ENCODE measurements at places on chromosomes 16 and 17.

GRCh38 chr17:57568340-57568739 is 176.8 kb downstream of the CCDC182 start:
- no peak for DNase-seq

- no peak for DNase-seq
Measured at GRCh38 chr17:58360296-58361063, 8.5 kb upstream of the SUPT4H1 start.

GRCh38 chr17:6024576-6024975 is 45.6 kb upstream of the WSCD1 start:
- DNase-seq: no peak

DNA sequence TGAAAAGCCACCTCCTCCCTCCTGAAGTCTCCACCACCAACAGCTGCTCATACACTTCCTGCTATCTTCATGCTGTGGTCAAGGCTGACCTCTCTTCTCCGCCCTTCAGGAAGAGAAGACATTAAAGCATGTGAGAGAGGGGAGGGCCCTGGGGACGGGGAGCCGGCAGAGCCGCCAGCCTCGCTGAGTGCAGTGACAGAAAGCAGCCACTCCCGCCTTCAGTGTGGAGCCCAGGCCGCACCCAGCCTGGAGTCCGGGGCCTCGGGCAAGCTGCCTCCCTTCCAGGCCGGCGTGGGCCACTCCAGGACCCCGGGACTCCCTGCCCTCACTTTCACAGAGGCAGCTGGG is 94.7 kb upstream of the TNRC6C start:
- DNase-seq: no peak

GRCh38 chr17:74305865-74306654 is 20.0 kb upstream of the KIF19 start:
- DNase-seq: no peak

DNA sequence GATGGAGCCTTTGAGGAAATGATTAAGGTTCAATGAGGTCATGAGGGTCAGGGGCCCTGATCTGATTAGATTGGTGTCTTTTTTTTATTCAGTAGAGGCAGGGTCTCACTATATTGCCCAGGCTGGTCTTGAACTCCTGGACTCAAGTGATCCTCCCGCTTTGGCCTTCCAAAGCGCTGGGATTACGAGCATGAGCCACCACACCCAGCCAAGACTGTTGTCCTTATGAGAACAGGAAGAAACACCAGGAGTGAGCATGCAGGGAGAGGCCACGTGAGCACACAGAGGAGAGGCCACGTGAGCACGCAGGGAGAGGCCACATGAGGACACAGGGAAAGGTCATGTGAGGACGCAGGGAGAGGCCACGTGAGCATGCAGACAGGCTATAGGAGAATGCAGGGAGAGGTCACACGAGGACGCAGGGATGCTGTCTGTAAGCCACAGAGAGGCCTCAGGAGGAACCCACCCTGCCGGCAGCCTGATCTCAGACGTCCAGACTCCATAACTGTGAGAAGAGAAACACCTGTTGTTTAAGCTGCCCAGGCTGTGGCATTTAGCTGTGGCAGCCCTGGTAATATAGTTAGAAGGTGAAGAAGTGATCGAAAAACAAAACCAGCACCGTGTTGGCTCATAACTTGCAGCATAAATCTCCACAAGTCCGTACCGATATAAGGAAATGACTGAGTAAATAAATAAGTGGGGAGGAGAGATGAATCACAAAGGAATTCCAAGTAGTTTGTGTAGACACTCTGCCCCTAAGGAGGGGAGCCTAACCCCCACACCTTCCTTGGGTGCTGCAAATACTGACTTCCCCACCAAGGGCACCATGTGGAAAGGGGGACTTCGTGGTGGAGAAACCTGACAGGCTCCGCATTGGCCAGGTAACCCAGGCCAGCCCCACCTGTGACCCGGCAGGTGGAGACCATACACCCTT is 14.6 kb upstream of the CSNK1D start:
- peak; percentile 91 for DNase-seq

GRCh38 chr17:78180083-78180482 is 6.8 kb downstream of the TK1 start:
- DNase-seq: no peak
